ENCODE measurements at places on chromosomes 2 and 18.
A peak's percentile ranks its signal among the peaks of the same experiment; 100 is the strongest.

- peak; percentile 79 for DNase-seq
Measured at GRCh38 chr2:152466041-152466440, 131.1 kb downstream of the FMNL2 start.

DNA sequence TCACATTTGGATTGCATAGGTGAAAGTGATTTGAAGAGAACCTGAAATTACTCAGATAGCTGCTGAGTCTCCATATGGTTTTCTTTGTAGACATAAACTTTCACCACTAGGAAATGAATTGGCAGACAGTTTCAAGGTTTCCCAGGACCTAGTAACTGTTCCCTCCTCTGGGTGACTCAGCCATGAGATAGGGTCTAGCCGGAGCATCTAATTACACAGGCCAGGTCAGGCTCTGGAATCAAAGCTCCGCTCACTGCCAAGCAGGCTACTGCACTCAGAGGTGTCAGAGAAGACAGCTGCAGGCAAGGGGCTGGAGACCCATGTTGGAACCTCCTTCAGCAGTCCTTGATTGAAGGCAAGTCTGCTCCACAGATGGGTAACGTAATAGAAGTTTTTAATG is 429.2 kb downstream of the TNS1 start:
- DNase-seq: peak; percentile 86

DNA sequence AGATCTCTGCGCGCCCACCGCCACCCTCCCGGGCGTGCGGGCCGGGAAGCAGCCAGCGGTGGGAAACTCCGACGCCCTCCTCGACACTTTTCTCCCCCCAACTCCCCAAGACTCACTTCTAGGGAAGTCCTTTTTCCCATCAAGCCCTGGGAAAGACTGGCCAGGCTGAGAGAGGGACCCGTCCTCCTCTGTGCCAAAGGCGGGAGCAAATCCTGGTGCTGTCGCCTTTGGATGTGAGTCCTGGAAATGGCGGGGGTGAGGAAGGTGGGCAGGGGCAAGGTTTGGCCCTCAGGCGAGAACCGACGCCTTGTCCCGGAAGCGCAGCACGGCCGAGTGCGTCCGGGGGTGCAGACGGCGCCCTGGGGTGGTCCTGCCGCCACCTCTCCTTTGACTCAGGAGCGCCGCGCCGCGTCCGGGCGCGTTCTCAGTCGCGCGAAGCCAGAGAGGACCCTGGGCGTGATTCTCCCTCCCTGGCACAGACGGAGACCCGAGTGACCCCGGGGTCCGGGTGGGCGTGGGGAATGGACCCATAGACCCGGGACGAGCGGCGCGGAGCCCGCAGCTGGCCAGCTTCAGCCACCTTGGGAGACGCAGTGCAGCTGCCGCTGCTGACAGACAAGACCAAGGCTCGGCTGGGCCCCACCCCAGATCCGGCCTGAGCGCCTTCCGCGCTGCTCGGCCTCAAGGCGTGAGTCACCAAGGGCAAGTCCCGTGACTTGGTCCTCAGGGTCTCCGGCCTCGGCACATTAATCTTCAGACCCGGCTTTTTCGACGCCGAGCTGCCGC is 3.5 kb upstream of the LBX2 start:
- peak; percentile 88 for DNase-seq

DNA sequence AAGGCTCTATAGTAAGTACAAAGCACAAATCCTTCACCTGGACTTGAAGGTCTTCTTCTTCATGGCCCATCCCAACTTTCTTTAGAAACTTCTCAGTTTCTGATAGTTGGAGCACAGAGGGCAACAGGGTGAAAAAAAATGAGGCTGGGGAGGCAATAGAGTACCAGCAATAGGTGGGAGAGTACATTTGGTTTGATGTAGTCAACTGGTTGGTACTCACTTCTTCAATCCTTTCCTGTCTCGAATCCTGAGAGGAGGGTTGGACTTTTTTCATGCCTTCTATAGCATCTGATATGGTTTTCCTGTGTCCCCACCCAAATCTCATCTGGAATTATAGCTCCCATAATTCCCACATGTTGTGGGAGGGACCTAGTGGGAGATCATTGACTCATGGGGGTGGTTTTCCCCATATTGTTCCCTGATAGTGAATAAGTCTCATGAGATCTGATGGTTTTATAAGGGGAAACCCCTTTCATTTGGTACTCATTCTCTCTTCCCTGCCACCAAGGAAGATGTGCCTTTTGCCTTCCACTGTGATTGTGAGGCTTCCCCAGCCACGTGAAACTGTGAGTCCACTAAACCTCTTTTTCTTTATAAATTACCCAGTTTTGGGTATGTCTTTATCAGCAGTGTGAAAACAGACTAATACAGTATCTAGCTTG is 75.9 kb upstream of the LCLAT1 start:
- DNase-seq: no peak

DNA sequence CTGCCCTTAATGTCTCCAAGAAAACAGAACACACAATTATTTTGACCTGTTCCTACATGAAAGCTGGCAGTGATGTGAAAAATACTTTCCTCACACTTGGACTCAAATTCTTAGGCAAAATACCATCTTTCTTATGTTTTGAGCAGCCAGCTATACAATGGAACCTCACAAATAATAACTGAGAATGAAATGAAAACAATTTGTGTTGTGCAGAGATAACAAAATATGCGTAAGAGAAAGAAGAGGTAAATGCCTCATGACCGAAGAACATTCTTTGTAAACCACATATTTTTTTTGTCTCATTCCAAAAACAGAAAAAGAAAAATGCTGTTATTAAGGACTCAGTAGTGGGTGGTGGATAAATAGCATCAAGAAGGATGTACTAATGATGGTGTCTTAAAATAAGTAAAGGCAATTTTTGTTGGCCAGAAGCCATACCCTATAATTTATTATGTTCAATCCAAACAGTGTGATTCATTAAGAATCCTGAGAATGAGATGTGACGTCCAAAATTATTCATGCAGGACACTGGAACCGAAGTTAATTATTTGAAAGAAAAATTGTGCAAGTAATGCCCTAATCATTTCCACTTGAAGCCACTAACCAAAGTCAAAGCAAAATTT is 193.0 kb upstream of the NETO1 start:
- DNase-seq: no peak

GRCh38 chr2:183349091-183349490 is 224.8 kb downstream of the NUP35 start:
- no peak for DNase-seq

DNA sequence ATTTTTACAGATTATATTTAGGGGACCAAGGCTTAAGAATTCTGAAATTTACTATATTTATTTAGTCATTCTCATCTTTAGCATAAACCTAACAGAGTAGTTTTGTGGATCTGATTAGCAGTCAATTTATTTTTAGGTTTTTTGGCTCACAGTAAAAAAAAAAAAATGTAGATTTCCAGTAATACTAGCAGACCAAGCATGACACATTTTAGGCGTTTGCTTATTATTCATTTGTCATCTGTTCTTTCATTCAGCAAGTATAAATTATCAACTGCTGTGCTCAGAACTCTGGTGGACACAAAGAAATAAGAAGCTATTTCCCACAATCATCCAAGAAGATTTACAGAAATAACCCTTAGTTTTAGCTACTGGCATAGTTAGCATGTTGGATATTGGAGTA is 20.6 kb downstream of the PDE1A start:
- DNase-seq: no peak

DNA sequence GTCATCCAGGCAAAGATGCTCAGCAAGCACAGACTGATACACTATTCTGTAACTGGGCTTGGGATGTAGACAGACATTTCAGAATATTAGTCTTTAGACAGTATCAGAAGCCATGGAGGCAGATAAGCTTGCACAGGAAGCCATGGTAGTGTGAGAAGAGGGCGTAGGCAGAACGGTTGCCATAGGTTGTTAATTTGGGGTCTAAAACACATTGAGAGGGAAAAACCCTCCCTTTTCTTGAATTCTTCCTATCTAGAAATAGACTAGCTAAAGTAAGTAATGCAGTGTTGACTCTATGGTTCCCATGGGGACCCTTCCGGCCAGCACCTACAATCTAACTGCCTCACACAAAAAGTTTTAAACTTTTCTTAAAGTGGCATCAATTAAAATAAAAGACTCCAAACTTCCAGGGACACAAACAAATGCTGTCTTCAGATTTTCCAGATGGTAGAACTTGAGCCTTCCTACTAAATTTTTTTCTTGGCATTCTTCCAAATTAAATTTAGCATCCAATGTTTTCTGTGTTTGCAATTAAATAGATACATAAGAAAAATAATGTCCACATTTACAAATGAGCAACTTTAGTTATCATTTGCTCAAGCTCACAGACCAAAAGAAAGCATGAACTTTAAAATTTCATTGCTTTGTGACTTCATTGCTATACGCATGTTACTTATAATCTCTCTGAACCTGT is 1.9 kb downstream of the PRKRA start:
- DNase-seq: no peak

DNA sequence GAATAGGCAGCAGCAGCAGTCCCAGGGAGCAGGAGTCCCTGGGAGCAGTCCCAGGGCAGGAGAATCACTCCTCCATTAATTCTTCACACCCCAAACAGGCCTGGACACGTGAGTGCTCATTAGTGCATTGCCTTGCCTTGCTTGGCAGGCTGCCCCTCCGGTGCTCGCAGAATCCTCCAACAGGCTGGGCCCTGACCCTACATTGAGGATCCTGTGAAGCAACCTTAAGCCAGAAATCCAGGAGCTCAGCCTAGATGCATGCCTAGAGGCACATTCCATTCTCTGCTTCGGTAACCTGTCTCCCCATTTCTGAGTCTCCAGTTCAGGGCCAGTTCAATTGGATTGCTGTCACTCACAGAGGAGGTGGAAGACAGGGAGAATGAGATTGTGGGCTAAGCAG is 97.4 kb upstream of the LRATD1 start:
- peak; percentile 22 for DNase-seq

Measured in iris pigment epithelial cell (primary cell).